GM10248 (cell line): ENCODE measurements at places on chromosomes 1 and 21.

GRCh38 chr1:88311907-88312306, 372.2 kb upstream of the PKN2 start:
- DNase-seq, result no peak

DNA sequence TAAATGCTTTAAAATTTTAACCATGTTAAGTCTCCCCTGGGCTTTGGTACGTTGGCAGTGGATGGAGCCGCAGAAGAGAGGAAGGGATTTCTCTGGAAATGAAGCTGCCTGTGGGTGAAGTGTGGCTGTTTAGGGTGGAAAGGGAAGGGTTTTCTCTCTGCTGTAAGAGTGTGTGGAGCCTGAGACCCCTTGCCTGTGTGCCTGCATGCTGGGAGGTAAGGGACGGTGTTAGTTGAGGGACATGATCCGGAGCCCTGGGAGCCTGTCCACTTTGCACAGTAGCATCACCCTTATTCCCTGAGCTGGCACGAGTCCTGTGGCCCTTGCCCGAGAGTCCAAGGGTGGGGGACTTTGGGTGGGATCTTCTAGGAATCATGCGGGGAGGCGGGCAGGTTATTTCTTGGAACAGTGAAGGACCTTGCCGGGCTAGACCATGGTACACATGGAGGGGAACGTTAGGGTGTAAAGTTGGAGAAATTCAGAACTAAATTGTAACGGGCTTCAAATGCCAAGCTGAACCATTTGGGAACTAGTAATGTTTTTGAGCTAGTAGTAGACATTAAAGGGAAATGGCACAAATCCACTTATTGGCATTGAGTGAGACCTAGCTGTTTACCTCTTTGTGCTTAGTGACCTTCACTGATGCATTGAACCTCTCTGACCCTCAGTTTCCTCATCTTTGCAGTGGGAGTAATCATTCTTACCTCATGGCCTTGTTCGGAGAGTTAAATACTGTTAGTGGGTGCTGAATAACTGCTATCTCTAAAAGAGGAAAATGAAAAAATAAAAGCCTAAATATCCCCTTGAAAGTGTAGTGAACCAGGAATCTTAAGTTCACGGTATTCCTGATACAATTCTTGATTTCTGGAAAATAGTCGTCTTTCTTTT, 3.5 kb downstream of the GALNT2 start:
- no peak for DNase-seq

- DNase-seq, result no peak
Observed at GRCh38 chr21:43341378-43342161, 85.4 kb downstream of the SIK1 start.

DNA sequence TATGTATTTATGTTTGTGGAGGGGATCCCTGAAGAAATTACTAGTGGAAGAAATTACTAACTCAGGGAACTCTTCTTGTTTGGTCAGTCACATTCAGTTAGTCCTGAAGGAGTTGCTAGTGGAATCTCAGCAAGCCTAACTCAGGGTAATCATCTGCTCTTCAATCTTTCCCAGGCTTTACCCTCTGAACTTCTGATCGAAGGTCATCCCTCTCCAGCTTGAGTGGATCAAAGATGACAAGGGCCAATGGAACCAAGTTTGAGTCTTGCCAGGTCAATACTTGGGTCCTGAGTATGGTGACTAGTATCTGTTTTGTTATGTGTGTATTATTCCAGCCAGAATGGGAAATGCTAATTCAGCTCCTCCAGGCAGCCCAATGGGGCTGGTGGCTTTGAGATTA, 49.3 kb downstream of the CFH start:
- no peak for DNase-seq

- DNase-seq, result no peak
Observed at GRCh38 chr1:152110365-152110859, 4.8 kb downstream of the TCHH start.

GRCh38 chr1:105700723-105701122, 1355.8 kb upstream of the PRMT6 start:
- no peak for DNase-seq

DNA sequence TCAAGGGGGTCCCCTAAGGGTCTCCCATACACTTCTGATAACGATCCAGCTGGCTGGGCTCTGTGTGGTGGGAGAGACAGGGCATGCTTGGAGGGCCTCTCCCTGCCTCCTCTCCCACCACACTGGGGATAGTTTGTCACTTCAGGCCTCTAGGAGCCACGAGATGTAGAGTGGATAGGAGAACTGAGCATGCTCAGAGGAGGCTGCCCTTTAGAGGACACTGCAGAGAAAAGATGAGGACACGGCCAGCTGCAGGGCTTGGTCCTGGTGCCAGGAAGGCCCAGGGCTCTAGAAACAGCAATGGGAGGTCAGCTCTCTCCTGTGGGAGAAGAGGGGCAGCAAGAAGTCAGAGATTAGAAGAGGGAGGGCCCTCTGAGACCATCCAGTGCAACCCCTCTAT, 25.7 kb downstream of the SLC9A1 start:
- no peak for DNase-seq

GRCh38 chr1:111052246-111052645, 87.6 kb downstream of the DRAM2 start:
- no peak for DNase-seq

- no peak for DNase-seq
Observed at GRCh38 chr1:76866566-76866965, 714 bp upstream of the ST6GALNAC5 start.

GRCh38 chr1:4602462-4603294, 51.7 kb upstream of the AJAP1 start:
- DNase-seq, result no peak

DNA sequence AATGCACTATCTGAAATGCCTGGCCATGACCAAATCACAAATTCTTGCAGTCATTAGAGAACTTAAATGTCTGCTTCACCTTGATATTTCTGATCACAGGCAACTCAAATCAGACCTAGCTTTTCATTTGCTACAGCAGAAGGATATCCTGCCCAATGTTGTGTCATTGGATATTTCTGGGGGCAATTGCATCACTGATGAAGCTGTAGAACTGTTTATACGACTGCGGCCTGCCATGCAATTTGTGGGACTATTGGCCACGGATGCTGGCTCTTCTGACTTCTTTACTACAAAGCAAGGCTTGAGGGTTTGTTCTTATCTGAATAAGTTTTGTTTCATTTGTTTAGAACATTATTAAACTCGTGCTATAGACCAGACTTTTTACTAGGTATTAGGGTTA, 14.9 kb downstream of the ZYG11A start:
- no peak for DNase-seq

DNA sequence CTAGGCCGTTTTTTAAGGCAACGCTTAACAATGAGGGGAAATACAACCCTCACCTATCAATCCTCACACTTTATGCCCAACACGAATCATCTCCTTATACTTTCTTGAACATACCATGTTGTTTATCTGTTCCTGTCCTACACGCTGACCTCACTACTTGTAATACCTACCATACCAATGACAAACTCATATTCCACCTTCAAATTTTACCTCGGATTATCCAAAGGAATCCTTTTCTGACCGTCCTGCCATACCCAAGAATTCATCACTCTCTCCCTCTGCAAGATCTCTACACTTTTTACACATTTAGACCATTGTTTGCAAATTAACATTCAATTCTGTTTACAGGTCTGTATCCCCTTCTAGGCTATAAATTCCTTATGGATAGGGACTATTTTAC, 64.4 kb upstream of the GUCA2A start:
- DNase-seq, result no peak

GRCh38 chr1:3219005-3219790, 150.2 kb downstream of the PRDM16 start:
- DNase-seq, result no peak

- no peak for DNase-seq
Observed at GRCh38 chr1:220426989-220427388, 100.9 kb upstream of the MARK1 start.

DNA sequence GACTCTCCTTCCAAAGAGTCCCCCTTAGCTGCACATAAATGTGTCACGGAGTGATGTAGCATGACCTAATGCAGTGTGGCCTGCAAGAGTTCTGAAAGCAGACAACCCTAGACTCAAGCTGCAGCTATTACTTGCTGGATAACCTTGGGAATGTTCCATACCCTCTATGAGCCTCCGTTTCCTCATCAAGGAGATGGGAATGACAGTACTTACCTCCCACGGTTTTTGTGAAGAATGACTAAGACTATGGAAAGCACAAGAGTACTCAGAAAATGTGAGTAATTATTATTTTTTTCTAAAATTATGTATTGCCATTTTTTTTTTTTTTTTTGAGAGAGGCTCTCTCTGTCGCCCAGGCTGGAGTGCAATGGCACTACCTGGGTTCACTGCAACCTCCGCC, 3.0 kb downstream of the TTC39A start:
- no peak for DNase-seq

DNA sequence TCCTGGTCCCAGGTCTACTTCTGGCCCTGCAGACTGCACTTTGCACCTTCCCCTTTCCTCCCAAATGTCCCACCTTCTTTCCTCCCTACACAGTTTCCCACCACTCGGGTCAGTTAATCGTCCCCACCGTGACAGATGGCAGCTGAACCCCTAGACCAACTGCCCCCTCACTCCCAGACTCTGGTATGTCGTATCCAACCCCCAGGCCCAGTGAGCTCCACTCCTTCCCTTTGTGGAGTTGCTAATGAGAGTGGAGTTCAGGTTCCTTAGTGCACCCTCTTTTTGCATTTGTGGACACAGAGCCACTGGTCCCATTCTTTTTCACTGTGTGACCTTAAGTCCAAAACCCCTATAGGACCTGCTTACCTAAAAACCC, 1.8 kb downstream of the MAN1C1 start:
- no peak for DNase-seq

DNA sequence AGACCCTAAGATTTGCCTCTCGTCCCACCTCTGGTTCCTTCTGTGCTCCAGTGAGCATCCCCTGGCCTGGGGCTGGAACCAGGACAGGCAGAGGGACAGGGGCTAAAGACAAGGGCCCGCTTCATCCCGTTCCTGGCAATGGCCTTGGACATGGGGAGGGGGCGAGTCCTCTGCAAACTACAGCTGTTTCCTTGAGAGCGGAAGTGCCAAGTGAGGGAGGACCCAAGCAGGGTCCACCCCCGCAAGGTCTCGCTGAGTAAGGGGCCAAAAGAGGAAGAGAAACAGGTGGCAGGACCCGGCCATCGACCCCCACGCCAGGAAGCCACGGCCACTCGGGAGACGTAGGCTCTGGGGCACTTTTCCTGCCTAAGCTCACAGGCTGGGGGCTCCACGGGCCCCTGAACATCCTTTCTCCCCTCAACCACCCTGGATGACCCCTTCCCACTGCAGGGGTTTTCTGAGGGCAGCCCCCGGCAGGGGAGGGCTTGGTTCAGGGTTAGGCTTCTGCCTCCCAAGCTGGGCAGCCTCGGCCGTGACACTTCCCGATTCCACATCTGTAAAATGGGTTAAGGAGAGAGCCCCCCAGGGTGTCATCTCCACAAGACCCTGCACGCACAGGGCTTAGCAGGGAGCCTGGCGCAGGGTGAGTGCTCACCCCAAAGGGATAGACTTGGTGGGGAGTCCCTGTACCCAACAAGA, 17.9 kb upstream of the PLEKHG5 start:
- no peak for DNase-seq

DNA sequence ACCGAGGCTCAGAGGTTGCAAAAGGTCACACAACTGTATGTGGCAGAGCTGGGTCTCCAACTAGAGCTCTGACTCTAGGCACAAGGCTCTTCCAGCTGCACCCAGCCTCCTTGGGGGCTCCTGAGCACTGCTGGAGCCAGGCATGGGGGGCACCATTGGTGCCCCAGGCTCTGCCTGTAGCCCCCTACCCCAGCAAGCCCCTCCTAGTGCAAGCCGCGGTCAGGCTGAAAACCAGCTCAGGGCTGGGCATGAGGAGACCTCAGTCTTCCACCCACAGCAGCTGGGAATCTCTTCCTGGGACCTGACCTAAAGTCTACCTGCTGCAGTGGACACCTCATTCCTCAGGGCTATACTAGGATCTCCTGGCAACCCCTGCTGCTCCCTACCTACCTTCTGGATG, 14.6 kb downstream of the TNNT2 start:
- DNase-seq, result no peak

DNA sequence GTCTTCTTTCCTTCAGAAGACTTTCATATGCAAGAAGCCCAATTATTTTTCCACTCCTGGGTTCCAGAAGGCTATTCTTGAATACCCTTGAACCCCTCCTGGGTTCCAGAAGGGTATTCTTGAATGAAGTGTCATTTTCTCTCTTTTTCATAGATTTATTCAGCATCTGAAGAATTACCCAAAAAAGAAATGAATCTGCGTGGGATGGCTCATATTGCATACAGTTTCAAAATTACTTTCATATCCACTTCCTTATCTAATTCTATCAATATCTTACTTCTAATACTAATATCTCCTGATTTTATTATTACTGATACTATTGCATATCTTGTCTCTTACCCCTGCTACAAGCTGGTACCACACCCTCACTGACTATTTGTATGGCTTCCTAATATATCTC, 22.6 kb upstream of the RABGAP1L start:
- no peak for DNase-seq

GRCh38 chr21:15210235-15210678, 145.5 kb upstream of the NRIP1 start:
- no peak for DNase-seq

GRCh38 chr1:99441299-99442095, 177.2 kb downstream of the PLPPR4 start:
- no peak for DNase-seq

- DNase-seq, result no peak
Observed at GRCh38 chr1:111436726-111437125, 9.2 kb upstream of the OVGP1 start.

GRCh38 chr1:197519741-197520334, 251.8 kb downstream of the CRB1 start:
- no peak for DNase-seq

GRCh38 chr1:81431624-81432000, 369.1 kb upstream of the ADGRL2 start:
- no peak for DNase-seq

- DNase-seq, result no peak
Observed at GRCh38 chr1:226597616-226598454, 49.3 kb downstream of the STUM start.

DNA sequence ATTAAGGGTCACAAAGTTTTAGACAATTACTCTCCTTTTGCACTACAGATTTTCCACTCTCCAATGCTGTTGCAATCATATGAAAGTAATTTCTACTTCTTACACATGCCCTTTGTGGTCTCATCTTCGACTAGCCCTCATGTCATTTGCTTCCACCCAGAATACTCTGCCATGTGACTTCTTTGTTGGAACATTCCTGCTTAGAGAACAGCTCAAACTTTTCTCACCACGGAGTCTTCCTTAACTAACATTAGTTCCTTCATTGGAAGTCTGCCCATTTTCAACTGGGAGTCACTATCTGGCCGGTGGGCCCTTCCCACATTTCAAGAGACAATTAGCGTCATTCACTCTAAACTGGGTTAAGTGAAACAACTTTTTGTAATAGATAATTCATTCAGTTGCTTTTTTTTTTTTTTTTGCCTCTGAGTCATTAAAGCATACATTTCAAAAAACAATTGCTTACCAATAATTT, 142.6 kb upstream of the PALMD start:
- no peak for DNase-seq

DNA sequence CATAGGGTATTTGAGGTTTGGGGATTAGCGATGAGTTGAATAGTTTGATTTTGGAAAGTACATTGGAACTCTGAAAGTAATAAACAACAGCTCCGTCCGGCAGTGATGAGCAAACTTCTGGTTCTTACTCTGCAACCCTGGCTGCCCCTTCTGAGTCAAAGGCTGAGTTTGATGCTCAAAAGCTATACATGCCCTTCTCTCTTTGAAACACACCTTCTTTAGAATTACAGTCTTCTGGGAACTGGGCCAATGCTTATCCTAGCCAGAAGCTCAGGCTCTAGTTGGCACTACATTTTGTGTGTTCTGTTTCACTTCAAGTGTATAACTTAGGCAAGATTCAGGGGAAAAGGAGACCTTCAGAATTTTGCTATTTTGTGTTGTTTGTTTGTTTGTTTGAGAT, 9.3 kb downstream of the AHCYL1 start:
- no peak for DNase-seq
